Activated CD8-positive, alpha-beta memory T cell treated with anti-CD3 and anti-CD28 coated beads, Interleukin-2, amount 10 ng/mL, durations not matched to agents 7 days and 5 days (primary cell): ENCODE measurements at places on chromosomes 2 and 18. TPM values are rescaled to one million over a fixed set of nuclear protein-coding genes. Genes with fewer than 3 reads are reported as not detected.

The RAD51AP2 gene
- not detected for total RNA-seq

The HDLBP gene
- 176 TPM for total RNA-seq

The CTNNA2 gene
- not detected for total RNA-seq

The GPR45 gene
- total RNA-seq = not detected

The DNAH6 gene
- 0.63 TPM for total RNA-seq

The MARCO gene
- not detected for total RNA-seq

The CAPN14 gene
- 0.33 TPM for total RNA-seq

The CYP26B1 gene
- total RNA-seq = not detected

The LRATD1 gene
- not detected for total RNA-seq
